Pons (tissue), 1 donor: ENCODE measurements at places on chromosomes 2 and 18.
A peak's percentile ranks its signal among the peaks of the same experiment; 100 is the strongest.

DNA sequence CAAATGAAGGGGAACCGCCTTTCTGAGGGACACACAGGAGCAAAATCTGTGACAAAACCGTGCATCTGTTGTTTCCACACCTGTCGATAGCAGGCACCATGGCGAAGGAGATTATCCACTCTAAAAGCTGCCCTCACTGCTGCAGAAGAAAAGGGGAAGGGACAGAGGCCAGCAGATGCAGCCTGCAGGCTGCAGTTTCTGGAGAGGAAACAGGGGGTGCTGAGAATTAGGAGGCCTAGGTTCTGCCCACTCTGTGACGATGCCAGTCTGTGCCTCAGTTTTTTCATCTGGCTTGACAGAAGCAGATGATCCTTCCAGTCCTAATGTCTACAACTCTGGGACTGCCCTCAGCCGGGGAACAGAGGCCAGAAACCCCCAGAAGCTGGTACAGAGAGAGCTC is 17.7 kb downstream of the PAX8 start:
- peak; percentile 20 for DNase-seq

DNA sequence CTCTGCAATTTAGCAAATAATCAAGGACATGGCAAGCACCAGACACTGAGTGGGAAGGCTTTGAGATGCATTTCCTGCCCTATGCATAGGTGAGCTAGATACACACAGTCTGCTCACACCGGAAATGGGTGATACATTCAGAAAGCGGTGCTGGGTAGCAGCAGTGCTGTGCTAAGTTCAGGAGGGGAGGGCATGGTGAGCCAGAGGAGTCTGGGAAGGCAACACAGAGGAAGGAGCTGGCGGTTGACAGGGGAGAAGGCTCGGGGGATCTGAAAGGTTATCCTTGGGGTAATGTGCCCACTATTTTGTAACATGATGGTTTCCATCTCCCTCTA is 57.4 kb upstream of the EPAS1 start:
- no peak for DNase-seq

- DNase-seq = no peak
Observed at GRCh38 chr2:1550076-1550475, 136.8 kb downstream of the TPO start.

DNA sequence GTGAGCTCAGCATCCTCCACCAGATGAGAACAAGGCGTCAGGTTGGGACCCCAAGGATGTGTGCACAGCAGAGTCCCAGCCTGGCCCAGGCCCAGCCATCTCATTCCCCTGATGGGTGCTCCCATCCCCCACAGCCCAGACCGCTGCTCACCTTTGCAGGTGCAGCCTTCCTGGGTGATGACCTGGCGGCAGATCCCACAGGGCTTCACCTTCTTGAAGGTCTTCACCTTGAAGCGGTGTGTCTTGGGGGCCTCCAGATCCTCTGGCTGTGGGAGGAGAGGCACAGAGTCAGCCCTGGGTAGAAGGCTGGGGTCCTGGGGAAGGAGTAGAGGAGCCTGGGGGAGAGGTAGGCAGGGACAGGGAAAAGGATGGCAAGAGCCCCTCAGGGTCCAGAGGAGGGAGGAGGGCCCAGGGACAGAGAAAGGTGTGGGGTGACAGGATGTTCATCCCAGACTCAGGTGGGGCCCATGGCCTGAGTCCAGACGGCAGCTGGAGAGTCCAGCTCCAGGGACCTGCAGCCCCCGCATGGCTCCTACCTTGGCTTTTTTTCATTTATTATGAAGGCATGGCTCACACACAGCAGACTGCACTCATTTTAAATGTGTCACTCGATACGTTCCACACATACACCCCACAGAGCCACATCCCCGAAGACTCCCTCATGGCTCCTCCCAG is 11.9 kb downstream of the TNS1 start:
- no peak for DNase-seq

DNA sequence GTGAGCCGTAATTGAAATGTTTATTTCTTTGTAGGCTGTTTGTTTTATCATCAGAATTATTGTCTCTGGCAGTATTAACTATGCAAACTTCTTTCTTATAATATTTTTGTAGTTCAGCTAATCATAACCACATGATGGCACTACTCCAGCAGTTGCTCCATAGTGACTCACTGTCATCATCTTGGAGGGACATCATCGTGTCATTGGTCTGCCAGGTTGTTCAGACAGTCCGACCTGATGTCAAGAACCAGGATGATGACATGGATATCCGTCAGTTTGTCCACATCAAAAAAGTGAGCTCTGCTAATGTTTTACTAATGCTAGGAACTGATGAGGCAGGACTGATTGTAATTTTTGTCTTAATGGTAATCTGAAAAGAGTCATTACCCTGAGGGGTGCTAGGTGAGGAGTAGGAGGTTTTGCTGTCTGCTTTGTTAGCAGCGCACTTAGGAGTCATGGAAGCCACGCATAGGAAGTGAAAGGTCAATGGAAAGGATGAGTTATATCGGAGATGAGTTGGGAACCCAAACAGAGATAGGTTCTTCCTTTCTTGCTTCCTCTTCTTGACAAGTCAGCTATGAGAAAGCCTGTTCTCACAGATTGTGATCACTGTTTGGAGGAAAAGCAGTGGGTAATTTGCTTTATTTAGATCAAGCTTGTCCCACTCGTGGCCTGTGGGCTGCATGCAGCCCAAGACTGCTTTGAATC is 49.2 kb downstream of the PIKFYVE start:
- DNase-seq = no peak

DNA sequence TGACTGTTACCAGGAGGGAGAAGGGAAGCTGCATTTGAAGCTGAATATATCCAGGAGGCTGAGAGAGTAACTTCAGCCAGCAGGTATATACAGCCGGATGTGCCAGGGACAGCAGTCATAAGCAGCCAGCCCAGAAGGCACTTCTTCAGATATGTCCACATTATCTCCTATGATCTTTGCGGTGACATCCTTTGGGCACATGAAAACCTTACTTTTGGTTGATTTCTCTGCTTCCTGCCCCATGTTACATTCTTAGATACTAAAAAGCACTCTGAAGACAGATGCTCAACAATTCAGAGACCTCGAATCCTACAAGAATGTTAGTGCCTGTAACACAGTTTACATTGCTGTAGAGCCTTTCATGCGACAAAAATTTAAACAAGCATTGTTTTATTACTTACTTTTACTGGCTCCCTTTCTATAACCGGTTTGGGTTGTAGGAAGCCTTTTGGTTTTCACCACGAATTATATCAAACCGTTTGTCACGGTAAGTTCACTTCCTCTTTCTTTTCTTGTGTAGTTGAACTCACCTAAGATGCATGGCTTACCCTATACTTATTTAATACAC is 50.3 kb upstream of the TLK1 start:
- DNase-seq = no peak

- no peak for DNase-seq
Observed at GRCh38 chr2:16417726-16418125, 247.9 kb downstream of the CYRIA start.

- DNase-seq = no peak
Observed at GRCh38 chr2:48948400-48949125, 193.0 kb upstream of the LHCGR start.

- no peak for DNase-seq
Observed at GRCh38 chr2:173851141-173851641, 114.0 kb downstream of the SP3 start.
